ENCODE measurements at places on chromosomes 16 and 17. TPM values are rescaled to one million over a fixed set of nuclear protein-coding genes. Genes with fewer than 3 reads are reported as not detected.

- no peaks in the 10 kb centered on the region for H3K4me1 ChIP-seq
- H3K27me3 ChIP-seq: peaks cover 6% of the 10 kb centered on the region
- H3K4me3 ChIP-seq: no peak overlapping the region
- H3K27ac ChIP-seq: no peak overlapping the region
- H3K36me3 ChIP-seq: no peaks in the 10 kb centered on the region
Observed at GRCh38 chr17:6096201-6097004, 26.2 kb downstream of the WSCD1 start.

DNA sequence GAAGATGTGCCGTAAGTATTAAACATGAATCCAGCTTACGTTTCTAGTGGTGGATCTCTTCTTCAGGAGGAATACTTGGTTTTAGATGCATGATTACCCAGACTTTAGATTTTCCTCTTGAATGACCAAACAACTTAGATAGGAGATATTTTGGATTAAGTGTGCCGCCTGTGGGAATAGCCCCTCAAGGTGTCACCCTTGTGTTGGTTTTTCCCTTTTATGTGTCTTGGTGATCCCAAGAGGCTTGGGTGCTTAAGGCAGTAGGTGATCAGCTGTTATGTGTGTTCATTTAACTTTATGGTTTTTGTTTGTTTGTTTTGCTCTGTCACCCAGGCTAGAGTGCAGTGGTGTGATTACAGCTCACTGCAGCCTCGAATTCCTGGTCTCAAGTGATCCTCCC lies 115.1 kb downstream of the PPM1E start:
- peaks cover 10% of the 10 kb centered on the region for H3K4me1 ChIP-seq
- no peaks in the 10 kb centered on the region for H3K36me3 ChIP-seq
- H3K27me3 ChIP-seq: peaks cover 22% of the 10 kb centered on the region

DNA sequence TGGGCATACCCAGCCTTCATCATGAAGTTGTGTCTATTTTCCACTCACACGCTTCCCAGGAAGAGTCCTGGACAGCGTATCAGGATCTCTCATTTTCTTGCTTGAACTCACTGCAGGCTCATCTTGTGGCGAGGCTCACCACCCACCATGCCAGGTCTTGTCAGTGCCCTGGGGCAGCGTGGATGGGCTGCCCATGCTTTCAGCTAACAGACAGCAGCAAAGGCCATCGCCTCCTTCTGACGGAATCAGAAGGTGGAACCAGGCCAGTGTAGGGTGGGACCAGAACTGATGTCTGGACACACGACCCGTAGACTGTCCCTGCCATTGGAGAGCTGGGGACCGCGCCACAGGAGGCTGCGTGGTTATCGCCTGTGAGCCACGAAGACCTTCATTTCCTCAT lies 169.4 kb downstream of the FOXL1 start:
- no peak for DNase-seq
- peaks cover under 1% of the 10 kb centered on the region for H3K27me3 ChIP-seq
- no peak overlapping the region for H3K27ac ChIP-seq
- no peak overlapping the region for H3K4me3 ChIP-seq
- H3K4me1 ChIP-seq: no peaks in the 10 kb centered on the region
- no peaks in the 10 kb centered on the region for H3K36me3 ChIP-seq

DNA sequence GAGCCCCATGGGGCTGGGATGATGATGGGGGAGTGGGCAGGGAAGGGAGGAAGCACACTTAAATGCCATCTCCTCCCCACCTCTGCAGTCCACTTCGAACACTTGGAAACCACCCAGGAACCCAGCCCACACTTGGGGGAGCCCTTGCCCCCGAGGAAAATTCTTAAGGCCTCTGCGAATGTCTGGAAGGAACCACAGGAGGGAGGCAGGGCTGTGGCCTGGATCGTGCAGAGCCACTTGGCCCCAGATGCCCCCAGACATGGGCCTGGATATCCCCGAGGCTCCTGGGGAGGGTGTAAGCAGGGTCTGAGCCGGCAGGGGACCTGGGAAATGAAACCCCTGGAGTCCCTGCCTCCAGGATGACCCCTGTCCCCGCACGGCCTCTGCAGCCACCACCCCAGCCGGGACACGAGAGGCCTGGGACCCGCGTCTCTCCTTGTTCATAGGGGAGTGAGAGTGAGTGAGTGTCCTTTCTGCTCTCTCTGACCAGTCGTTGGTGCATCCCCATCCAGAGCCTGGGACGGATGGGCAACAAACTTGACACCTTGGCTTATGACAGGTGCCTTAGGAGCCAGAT lies 11.8 kb upstream of the MTSS2 start:
- H3K4me3 ChIP-seq: no peak overlapping the region
- no peaks in the 10 kb centered on the region for H3K27me3 ChIP-seq
- no peak overlapping the region for H3K27ac ChIP-seq
- DNase-seq: no peak
- H3K36me3 ChIP-seq: no peaks in the 10 kb centered on the region

The SLFN12L gene
- 59.0 TPM for total RNA-seq

The IGFBP4 gene
- total RNA-seq: 58.4 TPM

The ACLY gene
- 124 TPM for total RNA-seq

The SETD6 gene
- 11.6 TPM for total RNA-seq
